Activated CD4-positive, alpha-beta T cell treated with anti-CD3 and anti-CD28 coated beads for 1 hour (primary cell): ENCODE measurements at places on chromosomes 11 and 22.

DNA sequence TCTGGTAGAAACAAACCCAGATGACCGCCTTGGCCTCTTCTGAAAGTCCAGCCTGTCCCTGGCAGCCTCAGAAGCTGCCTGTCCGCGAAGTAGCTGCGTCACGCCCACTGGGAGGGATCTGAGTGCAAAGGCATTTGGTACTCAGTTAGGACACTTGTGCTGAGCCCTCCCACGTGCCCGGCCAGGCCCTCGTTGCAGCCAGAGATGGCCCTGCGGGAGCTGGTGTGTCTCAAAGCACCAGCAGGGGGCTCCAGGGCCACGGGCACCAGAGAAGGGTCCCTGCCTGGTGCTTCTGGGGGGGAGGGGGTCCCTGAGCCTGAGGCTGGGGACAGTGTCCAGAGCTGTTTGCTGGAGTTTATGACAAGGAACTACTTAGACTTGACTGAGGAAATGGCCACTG, 5.8 kb downstream of the SELENOO start:
- no peak for DNase-seq

DNA sequence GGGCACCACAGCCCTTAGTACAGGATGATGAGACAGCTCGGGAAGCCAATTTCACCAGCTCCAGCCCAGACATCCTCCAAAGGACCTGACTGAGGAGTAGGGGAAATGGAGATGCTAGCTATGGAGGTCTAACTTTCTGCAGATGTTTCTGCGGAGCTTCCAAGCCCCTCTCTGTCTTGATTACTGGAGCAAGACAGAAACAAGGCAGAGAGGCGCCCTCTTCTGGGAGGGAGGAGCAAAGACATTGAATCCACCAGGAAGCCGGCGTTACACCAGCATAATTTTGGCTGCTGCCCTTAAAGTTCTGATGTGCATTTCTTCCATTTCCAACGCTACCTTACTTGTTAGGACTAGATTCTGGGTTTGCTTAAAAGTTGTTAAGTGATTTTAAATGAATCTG, 107.3 kb upstream of the HSD17B12 start:
- DNase-seq = no peak

DNA sequence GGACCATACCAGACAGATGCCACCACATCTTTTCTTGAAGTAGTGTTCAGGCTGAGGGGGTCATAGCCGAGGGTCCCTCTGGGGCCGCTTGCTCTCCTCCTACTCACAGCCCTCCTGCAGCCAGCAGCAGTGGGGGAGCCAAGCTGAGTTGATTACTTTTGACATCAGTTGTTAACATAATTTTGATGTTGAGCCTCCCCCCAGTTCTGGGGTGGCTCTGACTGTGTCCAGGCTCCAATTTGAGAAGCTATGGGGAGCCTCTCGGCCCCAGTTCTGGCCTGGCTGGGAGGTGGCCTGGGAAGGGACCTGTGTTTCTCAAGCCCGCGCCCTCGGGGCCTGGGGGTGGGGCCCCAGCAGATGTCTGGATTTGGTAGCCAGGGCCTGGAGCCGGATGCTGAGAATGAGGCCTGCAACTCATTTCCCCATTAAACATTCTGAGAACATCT, 47.9 kb downstream of the KCNQ1OT1 start:
- no peak for DNase-seq

DNA sequence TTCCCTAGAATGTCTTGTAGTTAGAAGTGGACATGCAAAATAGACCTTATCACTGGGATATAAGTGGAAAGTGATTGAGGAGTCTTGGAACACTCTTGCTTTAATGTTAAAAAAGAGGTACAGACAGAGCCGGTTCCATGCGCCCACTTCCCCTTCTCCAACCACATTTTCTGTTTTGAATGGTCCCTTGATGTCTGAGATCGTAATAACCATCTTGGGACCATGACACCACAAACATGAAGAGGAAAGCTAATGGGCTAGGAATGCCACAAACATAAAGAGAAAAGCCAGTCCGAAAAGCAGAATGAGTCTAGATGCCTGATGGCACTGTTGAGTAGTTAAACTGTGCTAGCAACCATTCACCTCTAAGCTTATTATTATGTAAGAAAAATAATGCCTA, 54.8 kb upstream of the SPON1 start:
- DNase-seq = no peak

DNA sequence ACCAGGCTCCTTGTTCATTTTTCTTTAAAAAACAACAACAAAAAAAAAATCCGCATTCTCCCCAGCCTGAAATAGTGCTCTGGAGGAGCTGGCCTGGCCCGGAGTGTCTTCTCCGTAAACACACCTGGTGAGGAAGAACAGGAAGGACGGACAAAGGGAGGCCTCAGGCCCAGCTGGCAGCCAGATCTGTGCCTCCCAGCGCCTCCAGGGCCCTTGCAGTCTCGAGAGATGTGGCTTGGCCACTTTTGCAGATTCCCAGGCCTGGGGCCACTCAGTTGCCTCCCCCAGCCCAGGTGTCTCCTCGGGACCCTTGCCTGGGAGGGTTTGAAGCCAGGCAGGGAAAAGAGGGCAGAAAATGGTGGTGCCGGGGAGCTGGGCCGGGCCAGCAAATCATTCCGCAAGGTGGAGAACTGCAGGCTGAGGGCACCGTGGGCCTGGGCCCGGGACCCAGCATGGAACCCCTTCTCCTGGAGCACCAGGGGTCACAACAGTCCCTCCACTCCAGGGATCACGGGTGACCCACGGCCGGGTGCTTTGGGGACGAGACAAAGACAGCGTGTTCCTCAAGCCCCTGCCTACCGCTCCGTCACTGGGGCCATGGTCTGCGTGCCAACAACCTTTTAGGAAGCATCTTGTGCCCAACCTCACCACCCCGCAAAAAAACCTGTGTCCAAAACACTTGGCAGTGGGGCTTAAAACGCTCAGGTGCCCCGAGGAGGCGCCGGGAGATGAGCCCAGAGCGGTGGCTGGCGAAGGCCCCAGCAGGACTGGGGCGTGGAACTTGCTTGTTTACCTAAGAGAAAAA, 67.1 kb upstream of the WNT7B start:
- DNase-seq = no peak

- DNase-seq = no peak
These were observed 2.2 kb upstream of the TOP3B start for GRCh38 chr22:21984793-21985192.

DNA sequence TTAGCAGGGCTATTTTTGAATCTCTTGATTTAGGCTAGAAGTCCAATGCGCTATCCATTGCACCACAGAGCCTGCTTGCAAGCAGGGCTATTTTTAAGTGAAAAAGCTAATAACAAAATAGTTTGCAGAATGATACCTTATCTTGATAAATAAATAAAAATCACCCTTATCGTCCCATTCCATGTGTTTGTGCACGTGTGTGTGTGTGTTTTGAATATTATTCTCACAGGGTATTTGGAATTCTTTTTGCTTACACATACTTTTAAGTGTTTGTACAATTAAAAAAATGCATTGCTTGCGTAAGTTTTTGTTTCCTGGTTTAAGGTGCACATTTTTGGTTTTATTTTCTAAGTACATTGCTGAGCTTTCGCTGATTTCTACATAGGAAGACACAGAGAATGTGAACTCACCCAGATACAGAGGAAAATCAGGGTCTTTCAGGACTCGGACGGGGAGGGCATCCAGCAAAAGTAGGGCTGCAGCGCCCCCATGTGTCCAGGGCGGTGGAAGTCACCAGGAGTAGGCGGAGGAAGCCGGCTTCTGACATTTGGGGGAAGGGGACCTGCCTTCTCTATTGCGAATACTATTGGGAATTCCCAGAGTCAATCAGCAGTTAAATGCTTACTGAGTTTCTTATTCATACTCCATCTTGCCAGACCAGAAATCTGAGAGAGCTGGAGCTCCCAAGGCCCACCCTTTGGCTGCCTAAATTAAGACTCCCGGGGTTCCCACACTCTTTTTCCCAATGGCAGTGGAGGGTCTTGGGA, 27.3 kb downstream of the SLC1A2 start:
- peak; percentile 81 for DNase-seq

DNA sequence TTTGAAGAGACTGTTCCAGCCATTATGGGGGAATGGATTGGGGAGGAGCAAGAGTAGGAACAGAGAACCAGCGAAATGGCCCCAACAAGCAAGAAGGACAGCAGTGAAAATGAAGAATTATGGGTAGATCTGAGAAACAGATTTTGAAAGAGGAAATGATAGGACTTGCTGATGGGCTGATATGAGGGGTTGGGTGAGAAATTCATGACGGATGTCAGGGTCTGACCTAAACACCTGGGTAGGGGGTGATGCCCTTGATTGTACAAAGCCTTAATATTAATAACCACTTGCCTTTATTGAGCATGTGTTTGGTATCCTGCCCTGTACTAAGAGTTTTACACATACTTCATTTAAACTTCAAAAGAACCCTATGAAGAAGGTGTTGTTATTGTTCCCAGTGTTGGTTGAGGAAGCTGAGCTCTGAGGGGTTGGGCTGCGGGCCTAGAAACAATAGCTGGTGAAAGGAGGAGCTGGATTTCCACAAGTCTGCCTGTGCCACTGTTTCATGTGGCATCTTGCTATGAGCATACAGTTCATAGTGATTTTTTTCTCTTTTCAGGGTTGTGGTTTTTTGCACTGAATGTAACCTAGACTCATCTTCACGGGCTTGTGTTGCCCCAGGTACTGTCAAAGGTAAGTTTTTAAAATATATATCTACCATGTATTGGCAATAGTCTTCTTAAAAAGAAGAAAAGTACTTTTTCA, 61.1 kb upstream of the TNRC6B start:
- DNase-seq = peak; percentile 11

DNA sequence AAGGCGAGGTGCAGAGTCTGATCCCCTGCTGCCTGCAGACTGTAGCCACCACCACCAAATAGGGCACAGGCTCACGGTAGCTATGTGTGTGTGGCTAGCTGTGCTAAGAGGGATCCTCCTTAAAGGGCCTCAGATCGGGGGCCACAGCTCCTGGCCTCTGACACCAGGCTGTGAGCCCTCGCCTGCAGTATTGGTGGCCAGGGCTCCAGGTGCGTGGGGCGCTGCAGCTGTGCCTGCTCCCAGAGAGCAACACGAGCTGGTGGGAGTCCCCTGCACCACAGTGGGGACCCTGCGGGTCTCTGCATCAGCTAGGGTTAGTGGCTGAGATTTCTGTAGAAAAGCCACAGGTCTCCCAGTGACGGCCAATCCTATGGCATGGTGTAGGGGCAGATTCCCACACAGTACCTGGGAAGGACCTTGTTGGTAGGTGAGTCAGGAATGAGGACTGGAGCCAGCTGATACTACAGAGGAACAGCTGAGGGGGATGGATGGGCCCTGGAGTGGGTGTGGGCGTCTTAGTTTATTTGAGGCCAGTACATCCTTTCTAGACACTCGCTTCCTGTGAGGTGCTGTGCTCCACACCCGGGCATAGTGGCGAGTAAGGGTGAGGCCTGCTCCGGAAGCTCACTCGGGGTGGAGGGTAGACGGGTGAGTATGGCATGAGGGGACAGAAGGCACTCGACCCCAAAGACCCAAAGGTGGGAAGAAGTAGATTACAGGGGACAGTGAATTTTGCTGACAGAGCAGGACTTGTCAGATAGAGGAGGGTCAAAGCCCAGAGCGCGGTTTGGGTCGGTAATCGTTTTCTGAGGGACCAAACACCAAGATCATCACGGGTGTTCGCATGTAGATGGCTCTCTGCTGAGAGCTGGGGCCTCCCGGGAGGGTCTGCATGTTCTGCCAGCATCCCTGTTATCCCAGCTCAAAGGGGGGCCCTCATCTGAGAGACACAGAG, 212.5 kb downstream of the TBC1D22A start:
- DNase-seq = no peak

GRCh38 chr11:105227363-105227762, 87.8 kb upstream of the CARD18 start:
- no peak for DNase-seq

DNA sequence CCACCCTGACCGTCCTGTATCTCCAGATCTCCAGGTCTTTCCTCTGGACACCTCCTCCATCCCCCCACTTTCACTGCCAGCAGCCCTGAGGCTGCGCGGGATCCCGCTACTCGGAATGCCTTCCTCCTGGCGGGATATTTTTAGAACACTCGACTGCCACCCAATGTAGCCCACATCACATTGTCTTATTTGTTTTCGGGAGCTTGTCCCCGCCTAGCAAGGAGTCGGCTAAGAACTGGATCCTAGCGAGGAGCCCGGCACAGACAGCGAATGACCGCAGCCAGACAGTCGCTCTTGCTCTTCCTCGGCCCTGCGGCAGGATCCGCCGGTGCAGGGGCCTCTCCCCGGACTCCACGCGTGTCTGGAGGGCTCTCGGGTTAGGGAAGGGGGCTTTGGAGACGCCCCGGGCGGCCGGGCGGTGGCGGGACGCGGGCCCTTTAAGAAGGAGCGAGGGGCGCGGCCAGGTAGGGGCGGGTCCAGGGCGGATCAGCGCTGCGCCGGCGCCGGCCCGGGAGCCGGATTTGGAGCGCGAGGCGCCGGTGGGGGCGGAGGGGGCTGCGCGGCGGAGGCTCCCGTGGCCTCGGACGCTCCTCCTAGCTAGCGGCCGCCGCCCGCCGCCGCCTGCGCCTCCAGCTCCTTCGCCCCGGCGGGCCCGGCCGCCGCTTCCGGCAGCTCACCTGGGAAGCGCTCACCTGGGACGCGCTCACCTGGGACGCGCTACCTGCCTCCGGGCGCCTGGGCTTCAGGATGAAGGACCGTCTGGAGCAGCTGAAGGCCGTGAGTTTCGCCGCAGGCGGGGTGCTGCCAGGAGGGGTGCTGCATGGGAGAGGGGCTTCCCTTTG, at the start of gene STX3:
Gene STX3, plus strand, starts transcription at position 518 of the 842 bp plus-strand sequence. Its CDS starts 230 bp downstream, at position 748.
- peak; percentile 50 for DNase-seq

GRCh38 chr11:66437979-66438503, 607 bp downstream of the MRPL11 start:
- DNase-seq = no peak

DNA sequence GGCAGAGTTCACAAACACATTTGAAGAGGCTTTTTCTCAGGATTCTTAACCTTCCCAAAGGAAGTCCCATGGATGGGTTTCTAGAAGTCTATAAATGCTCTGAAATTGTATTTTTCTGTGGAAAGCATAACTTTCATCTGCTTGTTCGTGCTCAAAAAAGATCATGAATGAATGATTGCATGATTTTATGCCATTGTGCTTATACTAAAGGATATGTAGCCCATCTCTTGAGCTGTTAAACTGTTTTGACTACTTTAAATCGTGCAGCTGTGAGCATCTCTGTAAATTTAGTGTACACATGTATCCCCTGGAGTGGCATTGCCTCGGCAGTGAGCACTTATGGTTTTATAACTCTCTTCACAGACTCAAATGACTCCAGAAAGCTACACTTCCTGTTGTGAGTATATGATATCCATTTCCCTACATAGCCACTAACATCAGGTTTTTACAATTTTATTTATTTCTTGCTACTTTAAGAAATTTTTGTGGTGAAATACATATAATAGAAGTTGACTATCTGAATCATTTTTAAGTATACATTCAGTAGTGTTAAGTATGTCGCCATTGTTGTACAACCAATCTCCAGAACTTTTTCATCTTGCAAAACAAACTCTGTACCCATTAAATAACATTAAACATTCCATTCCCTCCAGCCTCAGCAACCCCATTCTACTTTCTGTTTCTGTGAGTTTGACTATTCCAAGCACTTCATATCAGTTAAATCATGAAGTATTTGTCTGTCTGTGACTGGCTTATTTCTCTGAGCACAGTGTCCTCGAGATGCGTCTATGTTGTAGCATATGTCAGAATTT, 8.0 kb downstream of the NEAT1 start:
- no peak for DNase-seq
